NCI-H2029 (cell line): ENCODE measurements at places on chromosomes 6 and 20.
A peak's percentile ranks its signal among the peaks of the same experiment; 100 is the strongest.

- no peak for DNase-seq
Measured at GRCh38 chr6:129902681-129903080, 41.6 kb upstream of the TMEM244 start.

DNA sequence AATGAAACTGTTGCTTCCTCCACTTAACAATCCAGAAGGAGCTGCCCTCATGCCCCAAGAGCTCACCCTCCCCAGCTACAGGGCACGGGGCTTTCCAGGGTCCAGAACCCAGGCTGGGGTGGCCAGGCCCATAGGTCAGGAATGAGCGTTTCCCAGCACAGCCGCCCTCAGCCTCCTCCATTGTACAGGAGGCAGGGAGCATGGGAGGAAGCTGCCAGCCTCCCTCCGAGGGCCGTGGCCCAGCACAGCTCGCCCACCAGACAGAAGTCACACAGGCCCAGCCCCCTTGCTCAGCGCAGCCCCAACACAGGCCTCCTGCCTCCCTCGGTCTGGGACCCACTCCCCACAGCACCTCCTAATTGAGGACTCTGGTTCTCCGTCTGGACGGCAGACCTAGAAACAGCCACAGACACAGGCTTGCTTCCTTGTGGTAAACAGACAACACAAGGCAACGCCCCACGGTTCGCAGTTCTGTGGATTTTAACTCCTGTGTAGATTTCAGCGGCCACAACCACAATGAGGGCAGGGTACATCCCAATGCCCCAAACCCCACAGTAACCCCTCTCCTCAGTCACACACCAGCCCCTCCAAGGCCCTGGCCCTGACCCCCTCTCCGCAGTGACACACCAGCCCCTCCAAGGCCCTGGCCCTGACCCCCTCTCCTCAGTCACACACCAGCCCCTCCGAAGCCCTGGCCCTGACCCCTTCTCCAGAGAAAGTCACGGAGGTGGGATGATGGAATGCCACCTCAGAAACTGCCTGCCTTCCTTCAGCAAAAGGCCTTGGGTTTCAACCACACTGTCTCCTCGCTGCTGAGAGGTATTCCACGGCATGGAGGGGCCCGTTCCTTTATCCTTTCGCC, 173.5 kb downstream of the DLL1 start:
- no peak for DNase-seq

- no peak for DNase-seq
Measured at GRCh38 chr6:89978749-89979145, 84.5 kb downstream of the GJA10 start.

DNA sequence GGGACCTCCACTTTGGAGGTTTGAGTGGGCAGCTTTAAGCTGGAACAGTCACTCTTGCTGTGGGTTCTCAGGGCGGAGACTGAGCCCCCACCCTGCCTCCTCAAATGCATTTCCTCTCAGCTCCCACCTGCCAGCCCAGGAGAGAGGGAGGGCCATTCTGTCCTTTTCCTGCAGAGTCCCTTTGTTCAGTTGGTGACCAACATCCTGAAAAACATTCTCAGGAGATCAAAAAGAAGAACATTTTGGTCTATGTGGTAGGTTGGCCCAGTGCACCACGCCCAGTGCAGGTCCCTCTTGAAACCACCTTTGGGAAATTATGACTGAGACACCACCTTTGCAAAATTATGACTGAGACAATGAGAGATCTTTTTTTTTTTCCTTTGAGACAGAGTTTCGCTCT, 13.4 kb downstream of the SLC52A3 start:
- no peak for DNase-seq

DNA sequence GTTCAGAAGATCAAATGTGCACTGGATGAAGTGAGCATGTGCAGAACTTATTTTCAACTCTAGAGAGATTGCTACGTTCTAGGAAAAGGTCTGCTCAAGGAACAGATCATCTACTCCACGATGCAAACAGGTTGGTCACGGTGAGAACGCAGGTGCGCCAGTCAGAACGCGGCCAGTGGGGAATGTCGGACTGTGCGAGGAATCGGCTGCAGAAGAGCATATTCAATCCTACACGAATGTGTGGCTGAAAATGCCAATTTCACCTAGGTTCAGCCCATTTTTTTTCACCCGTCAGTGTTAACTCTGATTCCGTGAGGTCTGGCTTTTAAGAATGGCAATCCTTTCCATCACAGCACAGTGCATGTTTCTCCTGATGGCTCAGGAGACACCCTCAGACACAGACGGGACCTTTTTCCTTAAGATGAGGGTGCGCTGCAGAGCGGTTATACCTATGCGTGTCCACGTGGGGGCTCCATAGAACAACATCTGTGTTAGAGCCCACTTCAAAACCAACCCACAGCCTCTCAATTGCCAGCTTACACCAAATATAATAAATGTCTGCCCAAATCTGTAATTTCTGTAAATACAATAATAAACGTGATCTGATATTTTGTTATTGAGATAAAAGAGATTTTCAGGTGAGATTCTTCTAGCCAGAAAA, 250.4 kb downstream of the FOXA2 start:
- DNase-seq, result peak; percentile 55

DNA sequence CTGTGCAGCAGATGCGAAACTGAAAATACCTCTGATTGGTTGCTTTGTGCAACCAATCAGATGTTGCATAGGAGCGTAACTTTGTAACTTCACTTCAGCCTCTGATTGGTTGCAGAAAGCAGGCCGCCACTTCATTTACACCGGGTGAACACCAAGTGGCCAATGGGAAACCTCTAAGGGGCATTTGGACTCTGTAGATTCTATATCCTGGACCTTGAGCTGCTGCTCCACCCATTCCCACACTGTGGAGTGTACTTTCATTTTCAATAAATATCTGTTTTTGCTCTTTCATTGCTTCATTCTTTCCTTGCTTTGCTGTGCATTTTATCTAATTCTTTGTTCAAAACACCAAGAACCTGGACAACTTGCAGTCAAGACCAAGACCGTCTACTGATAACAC, 14.1 kb upstream of the NXT1 start:
- no peak for DNase-seq

DNA sequence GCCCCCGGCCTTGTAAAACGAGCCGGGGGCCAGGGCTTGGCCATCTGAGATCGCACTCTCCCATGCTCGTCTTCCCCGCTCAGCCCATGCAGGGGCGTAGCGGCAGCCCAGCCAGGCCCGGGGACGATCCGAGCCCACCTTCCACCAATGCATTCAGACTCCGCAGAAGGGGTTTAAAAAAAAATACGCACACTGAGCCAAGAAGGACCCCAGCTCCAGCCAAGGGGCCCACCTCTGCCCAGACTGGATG, 320 bp downstream of the GSTA4 start:
- no peak for DNase-seq

DNA sequence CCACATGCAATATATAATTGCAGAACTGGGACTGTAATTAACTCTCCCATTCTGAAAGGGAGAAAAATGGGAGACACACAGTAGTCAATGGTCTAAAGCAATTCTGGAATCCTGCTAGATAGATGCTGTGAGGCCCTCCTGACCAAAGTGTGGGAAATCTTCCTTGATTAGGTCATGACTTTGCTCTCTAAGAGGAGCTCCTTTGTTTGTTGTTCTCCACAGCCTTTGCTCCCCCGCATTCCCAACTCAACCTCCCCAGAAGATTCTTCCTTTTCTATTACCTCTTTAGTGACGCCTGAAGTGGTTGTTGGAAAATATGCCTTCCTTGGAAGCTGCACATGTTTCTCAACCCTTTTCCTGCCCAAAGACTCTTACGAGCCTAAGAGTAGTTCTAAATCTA, 28.8 kb upstream of the LIN28B start:
- DNase-seq, result no peak

DNA sequence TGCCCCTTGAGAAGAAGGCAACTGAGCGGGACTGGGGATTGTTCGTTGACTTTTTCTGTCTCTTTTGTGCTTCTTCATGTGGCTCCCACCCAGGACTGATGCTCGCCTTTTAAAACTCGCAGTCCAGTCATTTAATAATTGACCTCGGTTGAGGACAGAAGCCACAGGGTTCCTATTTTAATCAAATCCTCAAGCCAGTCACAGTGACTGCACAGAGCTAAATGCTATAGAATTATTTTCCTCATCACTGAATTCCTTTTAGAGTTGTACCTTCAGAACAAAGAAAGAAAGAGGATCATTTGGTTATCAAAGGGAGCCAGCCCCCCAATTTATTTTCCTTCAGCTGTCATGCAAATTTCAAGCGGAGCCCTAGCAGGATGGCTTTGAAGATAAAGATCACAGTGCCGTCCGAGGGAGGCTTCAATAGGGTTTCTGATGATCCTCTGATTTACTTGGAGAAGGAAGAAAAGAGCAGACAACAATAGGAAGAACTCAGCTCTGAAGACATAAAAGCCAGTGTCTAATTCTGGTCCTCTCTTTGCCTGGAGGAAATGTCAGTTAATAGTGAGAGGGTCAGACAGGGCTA, 186.6 kb downstream of the DOK5 start:
- no peak for DNase-seq

DNA sequence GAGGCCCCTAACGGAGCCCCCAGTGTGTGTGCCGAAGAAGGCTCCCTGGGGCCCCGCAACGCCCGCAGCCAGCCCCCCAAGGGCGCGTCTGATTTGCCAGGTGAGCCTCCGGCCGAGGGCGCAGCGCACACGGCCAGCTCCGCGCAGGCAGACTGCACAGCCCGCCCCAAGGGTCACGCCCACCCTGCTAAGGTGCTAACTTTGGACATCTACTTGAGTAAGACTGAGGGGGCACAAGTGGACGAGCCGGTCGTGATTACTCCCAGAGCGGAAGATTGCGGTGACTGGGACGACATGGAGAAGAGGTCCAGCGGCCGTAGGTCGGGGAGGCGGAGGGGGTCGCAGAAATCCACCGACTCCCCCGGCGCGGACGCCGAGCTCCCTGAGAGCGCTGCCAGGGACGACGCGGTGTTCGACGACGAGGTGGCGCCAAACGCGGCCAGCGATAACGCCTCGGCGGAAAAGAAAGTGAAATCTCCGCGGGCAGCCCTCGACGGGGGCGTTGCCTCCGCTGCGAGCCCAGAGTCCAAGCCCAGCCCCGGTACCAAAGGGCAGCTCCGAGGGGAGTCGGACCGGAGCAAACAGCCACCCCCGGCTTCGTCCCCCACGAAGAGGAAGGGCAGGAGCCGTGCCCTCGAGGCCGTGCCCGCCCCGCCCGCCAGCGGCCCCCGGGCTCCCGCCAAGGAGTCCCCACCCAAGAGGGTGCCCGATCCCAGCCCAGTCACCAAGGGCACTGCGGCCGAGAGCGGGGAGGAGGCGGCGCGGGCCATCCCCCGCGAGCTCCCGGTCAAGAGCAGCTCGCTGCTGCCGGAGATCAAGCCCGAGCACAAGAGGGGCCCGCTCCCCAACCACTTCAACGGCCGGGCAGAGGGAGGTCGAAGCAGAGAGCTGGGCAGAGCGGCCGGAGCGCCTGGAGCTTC, 117.0 kb downstream of the RTN4IP1 start:
- DNase-seq, result peak; percentile 52

DNA sequence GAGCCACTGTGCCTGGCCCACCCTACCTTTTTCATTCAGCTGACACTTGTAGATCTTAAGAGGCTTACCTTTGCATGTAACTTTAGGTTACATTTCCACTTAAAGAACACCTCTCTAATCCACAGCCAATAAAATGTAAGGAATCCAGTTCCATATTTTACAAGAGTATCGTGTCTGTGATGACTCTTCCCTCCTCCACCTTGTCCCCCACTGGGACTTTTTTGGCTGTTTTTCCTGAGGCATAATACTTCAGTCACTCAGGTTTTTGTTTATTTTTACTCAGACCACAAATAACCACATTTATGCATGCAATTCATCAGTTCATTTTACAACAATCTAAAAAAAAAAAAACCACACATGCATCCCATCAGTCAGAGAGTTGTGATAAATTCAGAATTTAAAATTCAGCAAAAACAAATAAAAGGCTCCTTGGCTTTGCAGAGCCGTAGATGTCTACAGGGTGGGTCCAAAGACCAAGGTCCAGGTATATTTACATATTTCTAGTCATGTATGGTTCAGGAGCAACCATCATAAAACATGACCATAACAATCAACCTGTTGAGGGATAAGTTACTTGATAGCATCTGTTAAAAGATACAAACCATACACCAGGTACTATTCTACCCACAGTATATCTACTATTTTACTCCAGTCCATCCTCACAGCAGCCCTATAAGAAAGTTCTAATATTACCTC, 9.9 kb downstream of the ATXN1 start:
- no peak for DNase-seq

GRCh38 chr6:32047855-32048766, 9.9 kb downstream of the CYP21A2 start:
- peak; percentile 3 for DNase-seq

GRCh38 chr20:37383229-37383989, 37.5 kb downstream of the SRC start:
- no peak for DNase-seq

DNA sequence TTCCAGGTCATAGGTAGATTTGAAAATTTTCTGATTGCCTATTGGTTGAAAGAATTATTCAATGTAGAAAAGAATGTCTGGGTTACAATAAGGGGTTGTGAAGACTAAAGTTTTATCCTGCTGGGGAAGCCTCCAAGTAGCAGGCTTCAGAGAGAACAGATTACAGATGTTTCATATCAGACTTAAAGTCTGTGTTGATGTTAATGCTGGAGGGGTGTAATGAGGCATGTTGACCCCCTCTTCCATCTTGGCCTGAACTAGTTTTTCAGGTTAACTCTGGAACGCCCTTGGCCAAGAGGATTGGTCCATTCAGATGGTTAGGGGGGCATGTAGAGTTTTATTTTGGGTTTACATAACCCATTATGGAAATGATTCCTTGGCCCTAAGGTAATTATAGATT, 356.2 kb downstream of the UTRN start:
- no peak for DNase-seq

- no peak for DNase-seq
Measured at GRCh38 chr6:170475118-170475517, 78.0 kb downstream of the PSMB1 start.

DNA sequence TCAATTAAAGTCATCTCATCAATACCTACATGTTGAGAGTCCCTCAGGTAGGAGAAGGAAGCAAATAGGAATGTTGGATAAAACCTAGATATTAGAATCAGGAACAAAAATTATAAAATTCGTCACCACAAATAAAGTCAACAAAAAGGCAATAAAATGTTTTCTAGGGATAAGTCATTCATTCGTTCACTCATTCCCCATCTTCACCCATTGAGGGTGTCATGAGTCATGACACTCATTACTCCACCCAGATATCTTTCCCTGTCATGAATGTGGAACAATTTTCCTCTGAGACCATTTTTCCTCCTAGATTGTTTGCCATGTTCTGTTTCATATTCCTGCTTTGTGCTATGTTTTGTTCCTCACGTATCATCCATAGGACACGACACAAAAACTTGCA, 50.9 kb upstream of the OLIG3 start:
- no peak for DNase-seq

DNA sequence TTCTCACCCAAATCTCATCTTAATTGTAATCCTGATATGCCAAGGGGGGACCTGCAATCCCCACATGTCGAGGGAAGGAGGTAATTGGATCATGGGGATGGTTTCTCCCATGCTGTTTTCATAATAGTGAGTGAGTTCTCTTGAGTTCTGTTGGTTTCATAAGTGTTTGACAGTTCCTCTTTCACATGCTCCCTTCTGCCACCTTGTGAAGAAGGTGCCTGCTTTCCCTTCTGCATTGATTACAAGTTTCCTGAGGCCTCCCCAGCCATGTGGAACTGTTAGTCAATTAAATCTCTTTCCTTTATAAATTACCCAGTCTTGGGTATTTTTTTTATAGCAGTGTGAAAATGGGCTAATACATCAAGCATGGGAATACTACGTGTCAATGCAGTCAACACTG, 925.0 kb upstream of the MAN1A1 start:
- no peak for DNase-seq
